ENCODE measurements at places on chromosomes 13 and 19. TPM values are rescaled to one million over a fixed set of nuclear protein-coding genes. Genes with fewer than 3 reads are reported as not detected.

The ATP4B gene
- polyA plus RNA-seq: 0.30 TPM

The HSH2D gene
- 1.3 TPM for polyA plus RNA-seq

The URAD gene
- polyA plus RNA-seq: not detected

The PEAK3 gene
- 0.17 TPM for polyA plus RNA-seq

The SLITRK5 gene
- polyA plus RNA-seq: 1.4 TPM

The ZNF726 gene
- polyA plus RNA-seq: 10.9 TPM

The WBP4 gene
- polyA plus RNA-seq: 26.5 TPM

The ZNF665 gene
- polyA plus RNA-seq: 6.8 TPM

The FXYD7 gene
- polyA plus RNA-seq: 0.93 TPM

The CERS1 gene
- polyA plus RNA-seq: 4.5 TPM

The KIR2DL4 gene
- not detected for polyA plus RNA-seq

The ZNF701 gene
- polyA plus RNA-seq: 13.3 TPM

DNA sequence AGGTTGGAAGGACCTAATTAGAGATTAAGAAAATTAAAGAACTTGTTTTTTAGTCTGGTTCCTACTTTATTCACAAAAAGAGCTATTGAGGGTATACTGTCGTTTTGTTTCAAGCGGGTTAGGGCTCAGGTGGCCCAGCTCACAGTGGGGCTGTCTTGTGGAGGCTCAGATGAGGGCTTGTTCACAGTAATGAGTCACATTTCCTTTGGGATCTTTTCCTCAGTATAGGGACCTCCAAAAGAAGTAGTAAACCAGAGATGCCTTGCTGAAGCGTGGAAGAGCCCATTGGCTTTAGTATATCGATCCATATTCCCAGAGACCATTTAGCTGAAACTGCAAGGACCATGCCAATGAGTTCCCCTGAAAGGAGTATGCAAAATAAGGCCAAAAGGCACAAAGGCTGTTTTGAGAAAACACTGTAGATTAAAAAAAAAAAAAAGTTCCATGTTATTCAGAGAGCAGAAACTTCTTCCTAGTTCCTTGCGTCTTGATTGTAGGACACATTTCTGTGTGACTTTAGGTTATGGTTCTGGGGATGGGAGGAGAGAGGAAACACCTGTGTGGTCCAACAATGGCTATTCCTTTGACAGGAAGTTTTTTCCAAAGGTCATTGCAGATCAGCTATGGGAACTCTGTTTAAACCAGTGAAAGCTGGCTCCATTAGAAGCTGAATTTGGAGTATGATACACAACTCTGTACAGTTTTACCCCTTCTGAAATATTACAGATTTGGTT, 32.8 kb upstream of the GPI start:
- no peak for DNase-seq

GRCh38 chr19:18489627-18490184, 32.2 kb downstream of the ELL start:
- no peak for DNase-seq

DNA sequence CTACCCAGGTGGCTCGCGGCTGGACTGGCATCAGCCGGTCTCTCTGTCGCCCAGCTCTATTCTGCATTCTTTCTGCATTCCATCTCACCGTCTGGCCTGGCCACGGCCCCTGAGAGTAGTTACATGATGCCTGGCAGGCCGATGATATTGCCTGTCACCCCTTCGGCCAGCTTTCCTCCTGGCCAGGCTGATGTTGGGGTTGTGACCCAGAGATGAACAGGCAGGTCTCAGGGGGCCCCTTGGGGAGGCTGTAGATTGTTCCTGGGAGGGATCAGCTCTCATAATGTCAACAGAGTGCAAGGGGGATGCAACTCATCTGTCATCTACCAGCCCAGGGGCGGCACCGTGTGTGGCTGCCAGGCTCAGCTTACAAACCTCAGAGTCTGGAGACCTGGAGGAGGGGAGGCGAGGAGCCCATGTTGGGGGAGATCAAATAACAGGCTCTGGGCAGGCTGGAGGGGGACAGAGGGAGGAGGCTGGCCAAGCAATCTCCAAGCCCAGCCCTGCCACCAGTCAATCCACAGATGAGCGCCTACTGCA, 13.6 kb upstream of the FBXO17 start:
- peak; percentile 73 for DNase-seq

DNA sequence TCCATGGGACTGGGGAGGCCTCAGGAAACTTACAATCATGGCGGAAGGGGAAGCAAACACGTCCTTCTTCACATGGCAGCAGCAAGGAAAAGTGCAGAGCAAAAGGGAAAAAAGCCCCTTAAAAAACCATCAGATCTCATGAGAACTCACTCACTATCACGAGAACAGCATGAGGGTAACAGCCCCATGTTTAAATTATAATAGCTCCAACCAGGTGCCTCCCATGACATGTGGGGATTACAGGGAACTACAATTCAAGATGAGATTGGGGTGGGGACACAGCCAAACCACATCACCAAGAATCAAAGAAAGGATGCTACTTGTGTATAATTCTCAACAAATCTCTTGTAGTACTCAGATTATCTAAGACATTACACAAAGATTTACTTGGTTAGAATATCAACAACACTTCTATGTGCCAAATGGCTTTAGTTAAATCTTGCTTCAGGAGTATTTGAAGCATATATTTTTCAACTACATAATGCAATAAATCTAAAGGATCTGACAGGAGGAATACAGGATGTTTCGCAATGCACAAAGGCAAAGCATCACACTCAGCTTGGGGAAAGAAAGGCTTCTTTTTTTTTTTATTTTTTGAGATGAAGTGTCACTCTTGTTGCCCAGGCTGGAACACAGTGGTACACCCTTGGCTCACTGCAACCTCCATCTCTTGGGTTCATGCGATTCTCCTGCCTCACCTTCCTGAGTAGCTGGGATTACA, 180.0 kb downstream of the LHFPL6 start:
- no peak for DNase-seq

DNA sequence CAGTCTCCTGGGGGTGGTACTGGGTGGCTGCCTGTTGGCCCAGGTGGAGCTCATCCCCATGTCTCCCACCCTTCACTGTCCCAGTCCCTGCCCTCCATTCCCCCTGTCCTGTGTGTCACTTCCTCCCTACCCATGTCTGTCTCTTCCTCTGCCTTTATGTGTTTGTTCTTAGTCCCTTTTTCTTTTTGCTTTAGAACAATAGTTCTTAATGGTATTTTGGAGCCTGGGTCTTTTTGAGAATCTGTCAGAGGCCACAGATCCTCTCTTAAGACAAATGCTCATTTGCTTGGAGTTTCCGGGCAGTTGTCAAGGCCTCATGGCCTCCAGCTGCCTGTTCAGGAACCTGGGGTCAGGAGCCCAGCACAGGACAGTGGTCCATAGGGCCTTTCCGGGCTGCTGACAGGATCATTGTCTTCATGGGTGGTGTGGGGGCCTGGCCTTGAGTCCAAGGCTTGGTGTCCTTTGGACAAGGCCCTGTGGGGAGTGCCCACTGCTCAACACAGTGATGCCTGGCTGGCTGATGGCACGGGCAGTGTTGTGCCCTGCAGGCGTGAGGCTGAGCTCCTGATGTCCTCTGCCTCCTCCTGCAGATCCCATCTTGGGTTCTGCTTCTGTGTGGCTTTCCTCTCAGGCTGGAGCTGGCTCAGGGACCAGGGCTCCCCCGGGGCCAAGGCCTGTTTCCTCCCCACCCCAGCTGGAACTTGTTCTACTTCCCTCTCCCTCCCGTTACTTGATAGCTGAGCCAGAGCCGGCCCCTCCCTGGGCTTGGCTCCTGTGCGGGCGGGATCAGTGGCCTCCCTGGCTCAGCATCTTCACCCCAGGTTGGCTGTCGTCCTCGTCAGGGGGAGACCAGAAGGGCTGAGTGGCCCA, 3.5 kb downstream of the EGLN2 start:
- DNase-seq: no peak

- DNase-seq: peak; percentile 88
Measured at GRCh38 chr19:19668230-19669012, at the start of gene ZNF101. Gene ZNF101 (plus strand): TSS chr19:19668839. CDS start chr19:19668964, 125 bp downstream.

- no peak for DNase-seq
Measured at GRCh38 chr13:35947315-35947714, 183.9 kb downstream of the DCLK1 start.

GRCh38 chr13:73138638-73139491, 80.1 kb downstream of the KLF5 start:
- peak; percentile 18 for DNase-seq

DNA sequence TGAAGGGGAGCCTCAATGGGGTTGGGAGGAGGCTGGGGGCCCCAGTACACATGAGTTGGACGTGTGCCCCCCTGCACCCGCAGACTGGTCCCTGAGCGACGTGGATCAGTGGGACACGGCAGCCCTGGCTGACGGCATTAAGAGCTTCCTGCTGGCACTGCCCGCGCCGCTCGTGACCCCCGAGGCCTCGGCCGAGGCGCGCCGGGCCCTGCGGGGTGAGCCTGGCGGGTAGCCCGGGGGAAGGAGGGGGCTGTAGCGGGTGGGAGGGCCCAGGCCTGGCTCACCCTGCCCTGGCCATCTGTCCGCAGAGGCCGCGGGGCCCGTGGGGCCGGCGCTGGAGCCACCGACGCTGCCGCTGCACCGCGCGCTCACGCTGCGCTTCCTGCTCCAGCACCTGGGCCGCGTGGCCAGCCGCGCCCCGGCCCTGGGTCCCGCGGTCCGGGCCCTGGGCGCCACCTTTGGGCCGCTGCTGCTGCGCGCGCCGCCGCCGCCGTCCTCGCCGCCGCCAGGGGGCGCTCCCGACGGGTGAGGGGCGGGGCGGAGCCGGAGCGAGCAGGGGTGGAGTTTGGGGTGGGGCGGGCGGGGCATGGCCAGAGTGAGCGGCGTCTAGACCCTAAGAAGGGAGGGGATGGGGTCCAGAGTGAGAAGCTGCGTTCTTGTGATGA, 8.1 kb downstream of the PIK3R2 start:
- no peak for DNase-seq

DNA sequence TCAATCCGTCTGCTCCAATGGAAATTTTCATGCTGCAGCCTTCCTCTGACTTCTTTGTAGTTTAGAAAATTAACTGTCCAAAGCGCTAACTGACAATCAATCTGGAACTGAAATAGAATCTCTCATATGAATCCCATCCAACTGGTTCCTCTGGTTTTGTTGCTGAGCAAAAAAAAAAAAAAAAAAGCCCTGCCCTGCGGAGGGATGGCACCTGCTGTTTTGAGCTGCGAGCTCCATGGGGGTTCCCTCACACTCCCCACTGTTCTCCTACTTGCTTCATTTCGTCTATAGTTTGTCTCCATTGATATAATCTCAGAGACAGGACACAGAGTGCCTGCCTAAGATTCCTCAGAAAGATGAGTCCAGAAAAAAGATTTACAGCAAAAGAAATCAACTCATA, 33.4 kb downstream of the FAAP24 start:
- DNase-seq: peak; percentile 8

- no peak for DNase-seq
Measured at GRCh38 chr13:61727767-61728166, 312.1 kb upstream of the PCDH20 start.

DNA sequence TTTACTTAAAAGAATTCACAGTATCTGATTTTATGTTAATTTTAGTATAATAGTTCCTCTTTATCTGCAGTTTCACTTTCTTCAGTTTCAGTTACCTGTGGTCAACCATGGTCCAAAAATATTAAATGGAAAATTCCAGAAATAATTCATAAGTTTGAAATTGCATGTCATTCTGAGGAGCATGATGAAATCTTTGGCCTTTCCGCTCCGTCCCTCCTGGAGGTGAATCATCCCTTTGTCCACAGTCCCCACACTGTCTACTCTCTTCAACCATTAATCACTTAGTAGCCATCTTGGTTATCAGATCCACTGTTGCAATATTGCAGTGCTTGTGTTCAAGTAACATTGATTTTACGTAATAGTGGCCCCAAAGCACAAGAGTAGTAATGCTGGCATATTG, 26.9 kb downstream of the SLITRK6 start:
- no peak for DNase-seq

- no peak for DNase-seq
Measured at GRCh38 chr19:32038021-32038920, 307.1 kb upstream of the ZNF507 start.

- no peak for DNase-seq
Measured at GRCh38 chr19:55549500-55550320, 4.4 kb upstream of the SBK3 start.

DNA sequence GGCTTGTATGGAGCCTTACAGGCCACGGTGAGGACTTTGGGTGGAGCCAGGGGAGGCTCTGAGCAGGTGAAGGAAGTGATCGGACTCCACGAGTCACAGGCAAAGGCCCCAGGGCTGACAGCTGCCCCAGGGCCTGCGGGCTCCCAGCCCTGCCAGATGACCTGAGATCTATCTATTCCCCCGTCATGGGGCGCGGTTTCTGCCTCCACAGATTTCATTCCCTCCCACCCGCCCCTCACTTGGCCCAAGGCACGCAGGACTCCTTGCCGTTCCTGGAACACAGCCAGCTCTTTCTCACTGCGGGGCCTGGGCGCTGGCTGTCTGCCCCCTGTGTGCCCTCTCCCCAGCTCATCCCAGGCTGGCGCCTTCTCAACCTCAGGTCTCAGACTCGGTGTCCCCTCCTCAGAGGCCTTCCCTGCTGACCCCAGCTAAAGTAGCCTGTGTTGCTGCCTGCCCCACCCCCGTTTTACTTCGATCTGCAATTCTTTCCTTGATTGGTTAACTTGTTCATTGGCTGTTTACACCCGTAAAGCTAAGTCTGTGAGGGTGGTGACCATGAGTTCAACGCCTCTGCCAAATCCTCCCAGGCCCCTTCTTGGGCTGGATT, 13.9 kb upstream of the PAK4 start:
- DNase-seq: no peak

DNA sequence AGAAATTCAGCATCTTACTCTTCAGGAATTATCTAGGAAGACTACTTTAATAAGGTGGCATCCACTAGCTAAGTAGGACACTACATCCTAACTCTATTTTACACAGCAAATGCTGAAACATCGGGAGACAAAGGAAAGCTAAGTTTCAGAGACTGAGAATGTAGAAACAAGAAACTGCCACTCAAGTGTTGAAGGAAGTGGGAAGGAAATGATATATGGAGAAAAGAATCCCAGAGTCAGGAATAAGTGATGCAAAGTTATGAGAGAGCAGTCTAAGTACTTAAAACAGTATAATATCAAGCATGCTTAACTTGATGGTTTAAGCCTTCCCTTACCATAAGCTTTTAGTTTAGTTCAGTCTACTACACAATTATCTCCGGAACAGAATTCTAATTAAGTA, 52.4 kb downstream of the RBM26 start:
- no peak for DNase-seq

- no peak for DNase-seq
Measured at GRCh38 chr19:56324436-56324835, 9.8 kb upstream of the ZSCAN5A start.

- no peak for DNase-seq
Measured at GRCh38 chr19:12789098-12789903, 2.0 kb upstream of the JUNB start.

GRCh38 chr19:28847468-28847867, 365.5 kb downstream of the UQCRFS1 start:
- no peak for DNase-seq

- DNase-seq: no peak
Measured at GRCh38 chr13:63636316-63636993, 2220.8 kb upstream of the PCDH20 start.

DNA sequence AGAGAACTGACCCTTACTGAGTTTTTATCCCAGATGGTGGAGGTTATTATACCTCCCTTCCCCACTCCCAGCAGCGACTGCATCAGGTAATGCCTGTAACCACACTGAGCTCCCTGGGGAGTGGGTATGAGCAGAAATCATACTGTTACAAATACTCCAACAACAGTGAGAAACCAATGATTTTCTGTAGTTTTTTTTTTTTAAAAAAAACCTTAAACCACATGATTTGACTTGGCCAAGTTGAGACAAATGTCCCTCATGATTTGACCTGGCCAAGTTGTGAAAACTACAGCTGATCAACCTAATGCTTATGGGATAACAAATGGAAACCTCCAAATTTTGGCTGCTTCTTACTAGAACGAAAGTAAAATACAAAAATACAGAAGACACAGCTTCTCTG, 33.1 kb upstream of the SERP2 start:
- no peak for DNase-seq
